Renal cortical epithelial cell (primary cell): ENCODE measurements at places on chromosomes 4 and X. TPM values are rescaled to one million over a fixed set of nuclear protein-coding genes. Genes with fewer than 3 reads are reported as not detected.

DNA sequence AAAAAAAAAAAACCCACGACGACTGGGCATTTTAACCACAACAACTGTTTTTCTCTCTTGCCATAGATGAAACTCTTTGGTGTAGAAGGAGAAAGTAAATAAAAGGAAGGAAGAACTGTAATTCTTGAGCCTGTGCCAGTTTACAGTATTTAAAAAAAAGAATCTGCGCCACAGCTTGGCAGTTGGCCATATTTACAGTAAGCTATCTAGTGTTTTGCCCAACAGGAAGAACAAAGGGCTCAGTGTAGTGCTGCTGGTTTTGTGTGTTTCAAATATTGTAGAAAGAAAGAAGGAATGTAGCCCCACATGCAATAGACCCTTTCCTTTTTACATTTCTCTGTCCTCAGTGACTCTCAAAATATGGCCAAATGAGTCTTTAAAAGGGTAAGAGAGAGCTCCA, 66.1 kb downstream of the NR3C2 start:
- DNase-seq: peak; percentile 50

GRCh38 chrX:12936947-12937346, 30.5 kb downstream of the TLR8 start:
- no peak for DNase-seq

- peak; percentile 25 for DNase-seq
Observed at GRCh38 chr4:24252121-24252520, 332.2 kb downstream of the DHX15 start.

The ARHGEF6 gene
- total RNA-seq: 1.4 and 6.9 TPM in 2 replicates

The MTTP gene
- 0.17 TPM in 1 of 2 replicates, not detected in the other for total RNA-seq
